ENCODE measurements at places on chromosomes 1 and 21. TPM values are rescaled to one million over a fixed set of nuclear protein-coding genes. Genes with fewer than 3 reads are reported as not detected.

ABCA4 gene
- total RNA-seq: 1.4 TPM

PEAR1 gene
- 17.9 TPM for total RNA-seq

DNA sequence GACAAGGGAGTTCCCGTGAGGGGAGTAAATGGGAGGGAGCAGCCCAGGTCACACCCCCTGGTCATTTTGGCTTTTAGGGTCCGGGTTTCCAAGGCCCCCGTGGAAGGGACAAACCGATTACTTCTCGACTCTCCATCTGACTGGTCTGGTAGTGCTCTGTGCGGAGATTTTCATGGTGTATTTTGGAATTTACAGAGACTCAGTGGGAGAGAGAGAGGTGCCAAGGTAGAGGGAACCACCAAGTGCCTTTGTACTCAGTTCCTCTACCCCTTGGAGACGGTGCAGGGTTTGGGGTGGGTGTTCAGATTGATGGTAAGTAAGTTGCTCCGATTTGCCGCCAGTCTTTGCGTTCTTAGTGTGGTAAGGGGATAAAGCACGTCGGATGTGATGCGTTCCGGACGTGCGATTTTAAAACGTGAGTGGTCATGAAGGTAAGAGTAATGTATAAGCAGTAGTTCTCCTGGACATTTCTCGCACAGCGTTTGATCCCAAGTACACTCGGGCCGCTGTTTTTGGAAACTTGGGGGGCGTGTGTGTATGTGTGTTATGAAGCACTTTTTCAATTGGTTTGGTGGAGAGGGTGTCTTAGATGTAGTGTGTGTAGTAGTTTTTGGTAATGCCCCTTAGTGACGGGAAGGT lies 682 bp downstream of the SUCO start:
- H3K36me3 ChIP-seq: no peaks in the 10 kb centered on the region
- H3K27ac ChIP-seq: peak overlapping the region; percentile 99
- no peaks in the 10 kb centered on the region for H3K27me3 ChIP-seq
- peaks cover 28% of the 10 kb centered on the region for H3K4me1 ChIP-seq

DNA sequence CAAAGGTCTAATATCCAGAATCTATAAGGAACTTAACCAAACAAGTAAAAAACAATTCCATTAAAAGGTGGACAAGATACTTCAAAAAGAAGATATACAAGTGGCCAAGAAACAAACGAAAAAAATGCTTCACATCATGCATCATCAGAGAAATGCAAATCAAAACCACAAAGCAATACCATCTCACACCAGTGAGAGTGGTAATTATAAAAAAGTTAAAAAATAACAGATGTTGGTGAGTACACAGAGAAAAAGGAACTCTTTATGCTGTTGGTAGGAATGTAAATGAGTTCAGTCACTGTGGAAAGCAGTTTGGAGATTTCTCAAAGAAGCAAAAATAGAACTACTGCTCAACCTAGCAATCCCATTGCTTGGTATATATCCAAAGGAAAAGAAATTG lies 218.6 kb downstream of the SLC44A5 start:
- DNase-seq: no peak
- H3K4me3 ChIP-seq: no peak overlapping the region
- H3K27ac ChIP-seq: no peak overlapping the region
- H3K36me3 ChIP-seq: no peaks in the 10 kb centered on the region

GRCh38 chr1:109024646-109025045 lies 17.3 kb downstream of the WDR47 start:
- no peaks in the 10 kb centered on the region for H3K4me1 ChIP-seq
- H3K4me3 ChIP-seq: no peak overlapping the region
- DNase-seq: no peak
- H3K27me3 ChIP-seq: no peaks in the 10 kb centered on the region
